Caco-2 (cell line): ENCODE measurements at places on chromosomes 3 and 15. TPM values are rescaled to one million over a fixed set of nuclear protein-coding genes. Genes with fewer than 3 reads are reported as not detected.

- no peaks in the 10 kb centered on the region for H3K27me3 ChIP-seq
- no peak for DNase-seq
- no peak overlapping the region for H3K27ac ChIP-seq
- H3K4me3 ChIP-seq: no peak overlapping the region
- no peaks in the 10 kb centered on the region for H3K36me3 ChIP-seq
These were observed 93.4 kb downstream of the WDR76 start for GRCh38 chr15:43920254-43920600.

- H3K27me3 ChIP-seq: no peaks in the 10 kb centered on the region
- H3K4me1 ChIP-seq: peaks cover 51% of the 10 kb centered on the region
- H3K27ac ChIP-seq: peak overlapping the region; percentile 93
- H3K4me3 ChIP-seq: peak overlapping the region; percentile 61
- no peaks in the 10 kb centered on the region; the same call in 1 of the 2 replicates for H3K36me3 ChIP-seq
These were observed 378 bp upstream of the FEM1B start for GRCh38 chr15:68277131-68277602.

DNA sequence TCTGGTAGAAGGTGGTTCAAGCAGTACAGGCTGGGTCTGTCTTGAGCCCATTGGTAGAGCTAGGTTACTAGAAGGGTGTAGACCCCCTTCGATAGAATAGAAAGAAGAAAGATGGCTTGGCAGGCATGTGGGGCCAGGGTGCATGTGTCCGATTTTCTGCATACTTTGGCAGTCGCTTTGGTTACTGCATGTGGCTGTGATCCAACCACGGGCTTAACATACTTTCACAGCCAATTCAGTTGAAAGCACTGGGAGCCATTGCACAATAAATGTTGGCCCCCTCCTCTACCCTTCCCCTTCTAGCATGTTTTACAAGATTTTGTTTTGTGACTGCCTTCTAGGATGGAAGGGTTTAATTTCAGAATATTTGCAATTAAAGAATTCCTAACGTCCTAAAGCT is 7.2 kb downstream of the ARID3B start:
- no peak for DNase-seq
- H3K27me3 ChIP-seq: no peaks in the 10 kb centered on the region
- no peak overlapping the region for H3K27ac ChIP-seq

- DNase-seq: no peak
- H3K4me1 ChIP-seq: no peaks in the 10 kb centered on the region
- H3K27me3 ChIP-seq: no peaks in the 10 kb centered on the region
- no peak overlapping the region for H3K27ac ChIP-seq
- no peaks in the 10 kb centered on the region for H3K36me3 ChIP-seq
These were observed 360.7 kb upstream of the ICE2 start for GRCh38 chr15:60839510-60840211.

DNA sequence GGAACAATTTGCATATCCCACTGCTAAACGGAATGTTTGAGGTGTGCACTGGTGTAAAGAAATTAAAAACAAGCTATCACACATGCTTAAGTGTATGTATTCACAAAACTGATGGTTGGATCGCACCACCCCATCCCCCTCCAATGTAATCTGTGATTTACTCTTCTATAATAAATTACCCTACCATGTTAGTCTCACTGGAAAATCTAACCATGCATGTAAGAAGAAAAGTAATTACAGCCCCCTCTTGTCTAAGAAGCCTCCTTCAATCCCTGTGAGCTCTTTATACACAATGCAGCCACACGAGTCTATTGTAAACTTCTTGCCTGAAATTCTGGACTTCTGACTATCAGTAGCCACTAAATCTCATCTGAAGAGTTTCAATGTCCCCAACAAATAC is 173.6 kb downstream of the ZBTB20 start:
- H3K27me3 ChIP-seq: no peaks in the 10 kb centered on the region
- H3K4me1 ChIP-seq: no peaks in the 10 kb centered on the region
- no peak for DNase-seq
- no peaks in the 10 kb centered on the region for H3K36me3 ChIP-seq
- no peak overlapping the region for H3K4me3 ChIP-seq

DNA sequence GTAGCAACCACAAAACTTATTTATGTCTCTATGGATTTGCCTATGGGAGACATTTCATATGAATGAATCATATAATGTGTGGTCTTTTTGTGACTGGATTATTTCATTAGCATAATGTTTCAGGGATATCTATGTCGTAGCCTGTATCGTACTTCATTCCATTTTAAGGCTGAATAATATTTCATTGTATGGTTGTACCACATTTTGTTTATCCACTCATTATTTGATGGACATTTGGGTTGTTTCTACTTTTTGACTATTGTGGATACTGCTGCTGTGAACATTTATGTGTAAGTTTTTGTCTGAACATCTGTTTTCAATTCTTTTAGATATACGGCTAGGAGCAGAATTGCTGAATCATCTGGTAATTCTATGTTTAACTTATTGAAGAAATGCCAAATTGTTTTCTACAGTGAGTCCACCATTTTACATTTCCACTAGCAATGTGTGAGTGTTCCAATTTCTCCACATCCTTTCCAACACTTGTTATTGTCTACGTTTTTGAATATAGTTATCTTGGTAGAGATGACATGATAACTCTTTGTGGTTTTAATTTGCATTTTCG is 134.4 kb upstream of the DAZL start:
- no peak for DNase-seq
- H3K4me3 ChIP-seq: no peak overlapping the region
- no peak overlapping the region for H3K27ac ChIP-seq
- no peaks in the 10 kb centered on the region for H3K36me3 ChIP-seq

DNA sequence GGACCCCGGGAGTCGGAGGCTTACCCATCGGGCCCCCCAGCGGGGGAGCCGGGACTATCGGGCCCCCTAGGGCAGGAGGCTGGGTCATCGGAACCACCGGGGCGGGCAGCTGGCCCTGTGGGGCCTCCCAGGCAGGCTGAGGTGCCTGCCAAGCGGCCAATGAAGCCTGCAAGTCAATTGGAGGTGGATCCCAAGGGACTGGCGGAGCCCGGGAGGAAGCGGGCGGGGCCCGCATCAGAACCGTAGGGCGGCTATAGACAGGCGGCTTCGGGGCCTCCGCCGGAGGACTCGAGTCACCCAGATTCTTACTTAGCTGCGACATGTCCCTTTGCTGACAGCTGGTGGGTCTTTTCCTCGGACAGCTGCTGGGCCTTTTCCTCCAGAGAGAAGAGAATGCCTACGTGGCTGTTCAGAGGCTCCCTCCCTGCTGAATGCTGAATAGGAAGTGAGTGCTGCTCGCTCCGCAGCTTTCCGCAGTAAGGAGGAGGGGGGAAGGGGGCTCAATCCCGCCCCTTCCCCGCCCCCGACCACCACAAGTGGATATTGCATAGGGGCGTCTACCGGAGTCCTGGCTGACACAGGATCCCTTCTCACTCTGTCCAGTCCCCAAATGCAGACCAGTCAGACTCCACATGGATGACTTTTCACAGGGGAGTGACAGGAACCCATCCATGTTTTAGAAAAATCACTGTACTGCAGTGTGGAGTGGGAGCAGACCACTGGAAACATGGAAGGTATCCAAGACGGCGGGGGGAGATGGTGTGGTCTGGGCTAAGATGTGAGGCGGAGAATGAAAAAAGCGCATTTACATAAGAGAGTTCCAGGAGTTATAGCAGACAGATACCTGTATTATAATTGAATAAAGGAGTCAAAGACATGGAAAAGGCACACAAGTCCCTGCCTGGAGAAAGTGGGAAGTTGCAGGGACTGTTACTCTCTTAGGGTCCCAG is at the start of gene MAGEL2:
Gene MAGEL2 (minus strand): TSS at position 447 of the 950 bp plus-strand sequence. CDS start 125 bp downstream, at position 322.
- no peaks in the 10 kb centered on the region for H3K4me1 ChIP-seq
- no peak for DNase-seq
- no peaks in the 10 kb centered on the region for H3K36me3 ChIP-seq
- H3K4me3 ChIP-seq: no peak within 1 kb of the TSS
- H3K27ac ChIP-seq: no peak within 1 kb of the TSS
- H3K27me3 ChIP-seq: no peaks in the 10 kb centered on the region

GPR62 gene
- not detected in 2 replicates for total RNA-seq

- H3K27ac ChIP-seq: no peak overlapping the region
- H3K4me3 ChIP-seq: no peak overlapping the region
- no peaks in the 10 kb centered on the region for H3K36me3 ChIP-seq
These were observed 9.1 kb upstream of the TP63 start for GRCh38 chr3:189621948-189622603.

CAND2 gene
- not detected in 2 replicates for total RNA-seq

DNA sequence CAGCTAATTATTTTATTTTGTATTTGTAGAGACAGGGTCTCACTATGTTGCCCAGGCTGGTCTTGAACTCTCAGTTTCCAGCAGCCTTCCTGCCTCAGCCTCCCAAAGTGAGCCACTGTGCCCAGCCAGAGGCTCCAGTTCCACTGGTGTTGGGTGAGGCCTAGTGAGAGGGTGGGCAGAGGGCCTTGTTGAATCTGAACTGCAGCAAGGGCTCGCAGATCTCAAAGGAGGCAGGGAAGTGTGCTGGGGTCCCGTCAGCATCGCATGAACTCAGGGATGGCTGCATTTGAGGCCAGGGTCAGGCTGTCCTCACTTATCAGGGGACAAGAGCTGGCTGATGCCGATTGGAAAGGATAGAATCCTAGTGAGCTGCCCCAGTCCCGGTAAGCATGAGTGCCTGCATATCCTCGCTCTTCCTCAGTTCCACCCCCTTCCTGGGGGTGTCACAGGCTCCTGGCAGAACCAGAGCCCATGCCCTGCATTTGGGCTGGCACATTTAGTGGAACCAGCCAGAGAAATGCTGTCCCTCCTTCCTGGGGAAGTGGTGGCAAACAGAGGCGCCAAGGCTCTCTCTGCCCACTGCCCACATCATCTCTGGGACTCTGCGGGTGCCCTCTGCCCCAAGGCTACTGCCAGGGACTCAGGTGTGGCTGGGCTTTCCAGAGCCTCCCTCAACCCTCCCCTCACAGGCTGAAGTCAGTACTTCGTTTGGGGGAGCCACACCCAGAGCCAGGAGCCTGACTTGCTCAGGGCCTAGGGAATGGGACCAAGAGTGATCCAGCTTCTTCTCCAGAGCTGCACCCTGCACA is 24.1 kb downstream of the ALS2CL start:
- no peak overlapping the region for H3K4me3 ChIP-seq
- DNase-seq: peak; percentile 20
- H3K4me1 ChIP-seq: no peaks in the 10 kb centered on the region
- H3K36me3 ChIP-seq: no peaks in the 10 kb centered on the region
- no peaks in the 10 kb centered on the region for H3K27me3 ChIP-seq
- no peak overlapping the region for H3K27ac ChIP-seq

DNA sequence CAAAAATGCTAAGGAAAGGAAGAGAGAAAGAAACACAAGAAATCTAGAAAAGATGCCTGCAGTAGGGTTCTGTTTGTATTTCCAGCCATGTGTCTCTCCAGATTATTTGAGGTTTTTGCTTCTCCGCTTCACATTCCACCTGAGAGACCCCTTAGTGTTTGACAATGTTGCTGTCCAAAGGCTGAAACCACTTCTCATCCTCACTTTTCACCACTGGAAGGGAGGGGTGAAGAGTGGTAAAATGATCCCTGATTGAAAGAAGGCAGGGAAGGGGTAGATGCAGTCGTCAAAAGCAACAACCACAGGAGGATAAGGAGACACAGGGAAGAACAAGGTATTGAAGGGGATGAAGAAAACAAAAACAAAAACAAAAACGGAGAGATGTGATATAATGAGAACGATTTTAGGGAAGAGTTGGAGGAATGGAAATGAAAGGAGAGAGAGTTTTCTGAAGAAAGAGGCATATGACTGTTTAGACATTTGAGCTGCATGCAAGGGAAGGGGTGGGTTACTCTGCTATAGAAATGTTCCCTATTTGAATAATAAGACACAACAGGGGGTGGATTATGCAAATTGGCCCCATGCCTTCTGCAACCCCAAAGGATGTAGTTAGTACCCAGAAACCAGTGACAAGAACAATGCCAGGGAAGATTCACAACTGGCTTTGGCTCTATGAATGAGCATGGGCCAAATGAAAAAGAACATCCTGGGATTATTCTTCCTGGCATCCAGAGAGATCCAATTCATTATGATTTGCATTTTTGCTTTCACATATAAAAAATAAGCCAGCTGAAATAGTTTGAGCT is 235.9 kb downstream of the GAP43 start:
- no peak for DNase-seq
- H3K27me3 ChIP-seq: no peaks in the 10 kb centered on the region
- no peak overlapping the region for H3K27ac ChIP-seq
- H3K4me1 ChIP-seq: no peaks in the 10 kb centered on the region
- no peaks in the 10 kb centered on the region for H3K36me3 ChIP-seq
- no peak overlapping the region for H3K4me3 ChIP-seq

DNA sequence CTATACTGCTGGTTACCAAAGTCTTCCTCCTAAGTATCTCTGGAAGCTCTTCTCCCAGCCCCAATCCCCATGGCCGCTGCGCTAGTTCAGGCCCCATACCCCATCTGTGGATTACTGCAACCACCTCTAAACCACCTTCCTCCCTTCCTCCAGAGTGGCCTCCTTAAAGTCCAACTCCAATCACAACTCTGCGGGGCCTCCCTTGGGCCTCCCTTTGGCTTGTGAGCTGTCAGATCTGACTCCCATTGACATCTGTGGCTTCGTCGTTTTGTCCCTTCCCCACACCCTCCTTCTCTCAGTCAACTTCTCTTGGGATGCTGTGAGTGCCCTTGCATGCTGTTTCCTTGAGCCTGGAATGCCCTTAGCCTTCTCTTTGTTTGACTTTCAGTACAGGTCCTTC is 9.3 kb upstream of the HRH1 start:
- no peak overlapping the region for H3K27ac ChIP-seq
- no peak overlapping the region for H3K4me3 ChIP-seq
- no peak for DNase-seq
- no peaks in the 10 kb centered on the region; the same call in 1 of the 2 replicates for H3K27me3 ChIP-seq

IMPG2 gene
- 0.07 TPM in 1 of 2 replicates, not detected in the other for total RNA-seq

DNA sequence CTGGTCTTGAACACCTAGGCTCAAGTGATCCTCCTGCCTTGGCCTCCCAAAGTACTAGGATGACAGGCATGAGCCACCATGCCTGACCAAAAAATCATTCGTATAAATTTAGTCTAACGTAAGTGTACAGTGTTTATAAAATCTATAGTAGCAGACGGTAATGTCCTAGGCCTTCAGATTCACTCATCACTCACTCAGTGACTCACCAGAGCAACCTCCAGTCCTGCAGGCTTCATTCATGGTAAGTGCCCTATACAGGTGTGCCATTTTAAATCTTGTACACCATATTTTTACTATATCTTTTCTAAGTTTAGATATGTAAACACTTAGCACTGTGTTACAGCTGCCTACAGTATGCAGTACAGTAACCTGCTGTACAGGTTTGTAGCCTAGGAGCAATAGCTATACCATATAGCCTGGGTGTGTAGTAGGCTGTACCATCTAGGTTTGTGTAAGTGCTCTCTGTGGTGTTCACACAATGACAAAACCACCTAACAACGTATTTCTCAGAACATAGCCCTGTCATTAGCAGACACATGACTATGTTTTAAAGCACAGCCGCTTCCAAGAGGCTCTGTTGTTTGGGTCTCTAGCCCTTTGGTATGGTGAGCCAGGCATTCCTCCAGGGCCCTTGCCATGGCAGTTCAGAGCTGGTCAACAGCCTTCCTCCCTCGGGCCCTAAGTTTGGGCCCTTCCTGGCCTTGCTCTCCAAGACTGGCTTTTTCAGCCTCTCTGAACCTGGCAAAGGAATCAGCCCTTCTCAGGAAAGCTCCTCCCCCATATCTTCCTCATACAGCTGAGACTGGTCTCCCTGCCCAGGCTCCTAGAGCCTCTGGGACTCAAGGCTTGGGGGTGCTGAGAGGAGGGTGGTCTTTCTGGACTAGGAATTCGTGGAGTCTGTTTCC is 1.9 kb upstream of the CCDC9B start:
- no peak for DNase-seq
- H3K36me3 ChIP-seq: no peaks in the 10 kb centered on the region
- no peaks in the 10 kb centered on the region for H3K27me3 ChIP-seq

POTEB gene
- not detected in 2 replicates for total RNA-seq
